ENCODE measurements at places on chromosomes 5 and 9.

DNA sequence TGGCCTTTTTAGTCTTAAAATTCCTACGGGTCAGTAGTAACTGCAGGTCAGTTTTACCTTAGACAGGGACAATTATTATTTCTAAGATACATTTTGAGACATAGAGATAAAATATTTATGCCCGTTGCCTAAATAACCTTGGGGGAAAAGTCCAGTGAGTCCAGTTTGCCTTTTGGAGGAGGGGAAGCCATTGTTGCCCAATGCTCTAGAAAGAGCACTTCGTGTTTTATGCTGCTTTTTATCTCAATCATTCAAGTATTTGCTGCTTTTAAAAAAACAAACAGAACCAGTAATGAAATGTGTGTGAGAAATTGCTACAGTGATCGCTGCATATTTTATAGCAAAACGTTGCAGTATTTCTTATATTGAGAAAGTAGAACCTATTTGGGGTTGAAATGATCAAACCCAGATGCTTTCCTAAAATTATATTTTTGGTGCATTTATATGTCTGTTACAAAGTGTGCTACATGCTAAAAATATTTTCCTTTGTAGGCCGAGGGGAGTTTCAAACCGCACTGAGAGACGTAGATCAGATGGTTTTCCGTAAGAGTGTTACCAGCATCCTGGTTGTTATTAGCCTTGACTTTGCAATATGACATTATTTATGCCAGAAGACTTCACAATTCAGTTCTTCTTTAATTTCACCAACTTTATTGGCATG is 266.8 kb downstream of the AOPEP start:
- no peak for DNase-seq

- no peak for DNase-seq
Observed at GRCh38 chr9:136044971-136045594, 50.0 kb downstream of the NACC2 start.

DNA sequence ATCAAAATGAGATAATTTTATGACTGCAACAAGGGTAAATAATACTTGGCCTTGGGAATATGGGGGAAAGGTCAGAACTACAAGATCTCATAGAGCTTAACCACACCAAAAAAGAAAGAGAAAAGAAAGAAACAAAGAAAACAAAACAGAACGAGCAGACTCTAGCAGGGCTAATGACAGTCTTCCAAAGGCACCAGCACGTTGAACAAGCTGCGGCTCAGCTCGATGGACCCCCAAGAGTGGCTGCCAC is 689 bp downstream of the AK3 start:
- DNase-seq, result no peak

DNA sequence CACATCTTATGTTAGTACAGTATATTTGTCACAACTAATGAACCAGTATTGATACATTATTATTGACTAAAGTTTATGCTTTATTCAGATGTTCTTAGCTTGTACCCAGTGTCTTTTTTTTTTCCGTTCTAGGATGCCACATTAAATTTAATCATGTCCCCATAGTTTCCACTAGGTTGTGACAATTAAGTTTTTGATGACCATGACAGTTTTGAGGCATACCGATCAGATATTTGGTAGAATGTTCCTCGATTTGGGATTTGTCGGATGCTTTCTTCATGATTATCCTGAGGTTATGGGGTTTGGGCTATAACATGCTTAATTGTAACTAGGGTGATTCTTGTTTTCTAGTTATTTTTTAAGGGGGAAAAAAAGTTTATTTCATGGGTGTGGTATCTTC is 22.6 kb downstream of the PRRC2B start:
- no peak for DNase-seq

DNA sequence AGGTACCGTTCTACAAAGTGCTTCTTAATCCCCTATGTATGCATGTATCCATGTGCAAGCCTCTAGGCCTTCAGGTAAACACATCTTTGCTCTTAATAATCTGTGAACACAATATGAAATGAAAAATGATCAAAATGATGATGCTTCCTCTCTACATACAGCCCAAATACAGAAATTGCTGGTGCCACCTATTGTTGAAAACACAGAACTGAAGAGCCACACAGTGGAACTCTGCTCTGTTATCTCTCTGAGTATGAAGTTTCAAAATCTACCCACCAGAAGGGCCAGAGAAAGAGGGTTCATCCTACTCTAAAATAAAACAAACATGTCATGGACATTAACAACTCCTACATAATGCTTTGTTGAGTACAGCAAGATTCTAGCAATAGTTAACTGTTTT is 71.3 kb downstream of the GLIS3 start:
- DNase-seq, result no peak
